ENCODE measurements at places on chromosomes 7 and 10.

DNA sequence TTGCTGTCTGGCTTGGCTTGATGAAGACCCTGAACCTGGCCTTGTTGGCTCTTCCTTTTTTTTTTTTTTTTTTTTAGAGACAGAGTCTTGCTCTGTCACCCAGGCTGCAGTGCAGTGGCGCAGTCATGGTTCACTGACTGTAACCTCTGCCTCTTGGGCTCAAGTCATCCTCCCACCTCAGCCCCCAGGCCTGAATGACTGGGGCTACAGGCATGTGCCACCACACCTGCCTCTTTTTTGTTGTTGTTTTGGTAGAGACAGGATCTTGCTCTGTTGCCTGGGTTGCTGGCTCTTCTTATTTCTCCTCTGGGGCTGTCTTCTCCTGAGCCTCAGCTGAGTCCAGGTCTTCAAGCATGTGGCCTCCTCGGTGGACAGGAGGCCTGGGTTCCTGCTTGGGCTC lies 44.7 kb downstream of the PRF1 start:
- no peak for DNase-seq

DNA sequence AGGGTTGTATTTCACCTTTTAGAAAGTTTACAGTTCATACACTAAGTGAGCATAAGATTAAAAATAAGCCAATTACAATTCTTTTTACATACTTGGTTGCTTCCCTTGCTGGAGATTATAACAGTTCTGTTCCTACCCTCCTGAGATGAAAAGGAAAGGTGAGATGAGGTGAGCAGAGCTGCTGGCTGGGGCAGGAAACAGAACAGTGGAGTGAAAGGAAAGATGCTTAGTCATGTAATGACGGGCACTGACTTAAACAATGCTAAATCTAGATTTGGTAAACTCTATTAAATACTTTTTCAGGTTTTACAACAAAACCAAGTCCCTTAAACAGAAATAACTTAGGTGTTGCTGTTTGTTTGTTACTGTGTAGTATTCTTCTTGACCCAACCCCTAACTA lies 19.9 kb upstream of the ZEB1 start:
- DNase-seq = peak; percentile 63

DNA sequence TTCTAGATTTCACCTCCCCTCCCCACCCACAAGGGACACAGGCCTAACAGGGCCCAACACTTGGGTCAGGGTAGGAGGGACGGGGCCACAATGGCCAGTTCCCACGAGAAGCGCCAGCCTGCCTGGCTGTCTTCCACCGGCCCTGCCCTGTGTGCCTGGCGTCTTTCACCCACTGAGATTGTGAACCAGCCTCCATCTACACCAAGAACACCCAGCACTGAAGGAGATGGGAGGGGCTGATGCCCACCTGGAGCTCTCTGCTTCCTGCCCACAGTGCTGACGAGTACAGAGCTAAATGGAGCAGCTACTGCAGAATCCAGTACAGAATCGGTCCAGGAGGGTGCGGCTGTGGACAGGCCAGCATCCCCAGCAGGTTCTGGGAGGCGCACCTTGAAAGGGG lies 2.4 kb upstream of the ASIC3 start:
- DNase-seq = no peak

GRCh38 chr7:133910761-133911160 lies 216.4 kb upstream of the LRGUK start:
- no peak for DNase-seq

DNA sequence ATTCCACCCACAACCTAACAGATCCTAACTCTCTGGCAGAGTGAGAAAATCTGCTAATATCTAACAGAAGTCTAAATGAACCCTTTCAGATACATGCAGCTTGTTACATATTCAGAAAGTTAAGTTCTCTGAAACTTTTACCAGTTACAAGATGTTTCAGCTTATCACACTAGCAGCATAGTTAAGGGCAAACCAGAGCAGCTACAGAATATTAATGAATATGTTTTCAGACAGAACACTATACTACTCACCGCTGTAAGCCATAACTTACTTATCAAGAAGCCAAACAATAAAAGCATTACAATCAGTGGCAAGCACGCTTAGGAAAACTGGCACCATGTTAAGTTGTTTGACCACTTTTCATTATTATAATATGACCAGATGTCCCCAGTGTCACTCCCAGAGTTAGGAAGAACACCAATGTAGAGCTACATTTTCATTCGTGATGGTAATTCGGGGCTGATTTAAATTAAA lies 2.7 kb downstream of the ITGB1 start:
- DNase-seq = peak; percentile 35

DNA sequence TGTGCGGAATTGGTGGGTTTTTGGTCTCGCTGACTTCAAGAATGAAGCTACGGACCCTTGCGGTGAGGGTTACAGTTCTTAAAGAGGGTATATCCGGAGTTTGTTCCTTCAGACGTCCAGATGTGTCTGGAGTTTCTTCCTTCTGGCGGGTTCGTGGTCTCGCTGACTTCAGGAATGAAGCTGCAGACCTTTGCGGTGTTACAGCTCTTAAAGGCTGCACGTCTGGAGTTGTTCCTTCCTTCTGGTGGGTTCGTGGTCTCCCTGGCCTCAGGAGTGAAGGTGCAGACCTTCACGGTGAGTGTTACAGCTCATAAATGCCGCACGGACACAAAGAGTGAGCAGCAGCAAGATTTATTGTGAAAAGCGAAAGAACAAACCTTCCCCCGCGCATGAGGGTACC lies 670.7 kb downstream of the CNTNAP2 start:
- DNase-seq = no peak

GRCh38 chr10:49621561-49621960 lies 7.7 kb downstream of the CHAT start:
- DNase-seq = no peak

DNA sequence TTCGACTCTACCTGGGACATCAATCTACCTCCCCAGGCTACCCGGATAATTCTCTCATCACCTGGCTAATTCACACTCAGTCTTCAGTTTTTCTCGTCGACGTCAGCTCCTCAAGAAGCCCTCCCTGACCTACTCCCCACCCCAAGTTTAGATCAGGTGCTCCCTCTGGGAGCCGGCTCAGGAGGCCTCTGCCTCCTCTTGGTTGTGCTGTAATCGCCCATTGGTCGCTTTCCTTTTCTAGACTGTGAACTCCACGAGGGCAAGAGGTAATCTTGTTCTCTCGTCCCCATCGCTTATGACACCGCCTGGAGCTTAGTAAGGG lies 461 bp upstream of the WIPF3 start:
- no peak for DNase-seq

- no peak for DNase-seq
These were observed 227.4 kb downstream of the RAB11FIP2 start for GRCh38 chr10:117819304-117819703.

- DNase-seq = no peak
These were observed 4.6 kb upstream of the CFAP46 start for GRCh38 chr10:132946806-132947546.

DNA sequence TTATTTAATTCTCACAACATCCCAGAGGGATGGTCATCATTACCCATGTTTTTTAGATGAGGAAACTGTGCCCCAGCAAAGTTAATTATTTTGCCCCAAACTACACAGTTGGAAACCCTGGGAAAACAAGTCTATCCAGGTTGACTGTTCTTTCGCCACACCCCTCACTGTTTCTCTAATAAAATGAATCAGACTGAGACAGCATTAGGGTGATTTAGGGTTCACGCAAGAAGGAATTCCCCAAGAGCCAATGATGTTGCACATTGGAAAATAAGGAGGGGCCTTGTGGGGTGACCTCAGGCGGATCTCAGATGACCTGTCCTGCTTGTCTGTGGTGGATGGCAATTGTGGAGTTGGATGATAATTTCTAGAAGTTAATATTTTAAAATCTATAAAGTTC lies 135.7 kb upstream of the TBX20 start:
- no peak for DNase-seq

DNA sequence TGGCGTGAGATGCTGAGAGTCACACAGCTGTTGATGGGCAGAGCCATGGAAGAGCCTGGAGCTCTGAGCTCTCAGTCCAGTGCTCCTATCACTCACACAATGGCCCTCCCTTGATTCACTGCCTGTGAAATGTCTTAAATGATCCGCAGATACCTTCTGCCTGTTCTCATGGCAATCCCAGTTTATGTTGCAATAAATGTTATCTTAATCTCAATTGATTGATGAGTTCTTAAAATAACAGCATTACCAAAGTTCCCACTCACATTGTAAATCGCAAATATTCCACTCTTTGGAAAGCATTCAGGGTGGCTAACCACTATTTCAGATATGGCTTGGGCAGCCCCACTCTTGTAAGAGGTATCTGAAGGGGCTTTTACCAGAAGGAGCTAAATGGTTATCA lies 865.5 kb downstream of the LRMDA start:
- DNase-seq = no peak

GRCh38 chr10:80579849-80580637 lies 42.3 kb downstream of the SH2D4B start:
- DNase-seq = no peak

- DNase-seq = no peak
These were observed 223.9 kb downstream of the C7orf25 start for GRCh38 chr7:42688056-42688371.

DNA sequence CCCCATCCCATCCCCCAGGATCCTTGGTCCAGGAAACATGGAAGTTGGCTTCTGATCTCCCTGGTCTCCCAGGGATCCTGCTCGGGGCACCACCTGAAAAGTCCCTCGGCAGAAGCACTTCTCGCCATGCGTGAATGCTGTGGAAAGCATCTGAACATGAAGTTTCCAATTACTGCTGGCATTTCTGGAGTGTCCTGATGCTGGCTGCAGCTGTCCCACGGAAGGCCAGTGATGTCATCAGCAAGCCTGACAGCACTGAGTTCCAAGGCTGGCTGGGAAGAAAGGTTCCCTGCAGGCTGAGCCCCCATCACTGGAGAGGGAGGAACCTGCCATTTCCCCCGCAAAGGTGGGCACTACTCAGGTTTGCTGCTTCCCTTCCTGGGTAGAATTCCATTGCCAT lies 71.4 kb downstream of the KCNMA1 start:
- DNase-seq = no peak

GRCh38 chr10:94439275-94439861 lies 37.0 kb downstream of the TBC1D12 start:
- DNase-seq = peak; percentile 29

DNA sequence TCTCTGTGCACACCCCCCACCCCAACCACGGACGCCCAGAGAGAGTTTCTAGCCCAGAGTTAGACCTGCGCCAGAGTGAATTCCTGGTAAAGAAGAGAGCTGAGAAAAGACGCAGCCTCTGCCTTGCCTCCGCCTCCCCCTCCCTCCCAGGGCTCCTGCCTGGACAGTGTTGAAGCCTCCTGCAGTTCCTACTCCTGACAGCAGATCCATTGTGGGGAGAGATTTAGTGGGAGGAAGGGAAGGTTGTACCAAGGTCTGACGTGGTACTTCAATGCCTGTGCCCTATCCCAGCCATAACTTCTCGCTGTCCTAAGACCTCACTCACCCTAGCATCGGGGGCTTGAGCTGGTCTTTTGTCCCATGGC lies 952 bp downstream of the SRRM3 start:
- no peak for DNase-seq

DNA sequence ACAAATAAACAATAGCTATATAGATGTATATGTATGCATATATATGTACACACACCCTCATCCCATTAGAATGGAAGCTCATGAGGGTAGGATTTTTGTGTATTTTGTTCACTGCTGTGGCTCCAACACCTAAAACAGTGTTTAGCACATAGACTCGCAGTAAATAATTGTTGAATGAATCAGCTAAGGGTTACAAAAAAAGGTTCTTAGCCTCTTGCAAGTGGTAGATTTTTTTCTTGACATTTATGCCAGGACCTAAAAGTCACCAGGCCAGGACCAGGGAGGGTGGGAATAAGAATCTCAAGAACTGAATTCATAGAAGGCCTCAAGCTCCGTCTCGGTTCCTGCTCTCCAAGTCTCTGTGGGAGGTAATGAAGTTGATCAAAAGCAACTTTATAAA lies 82.5 kb upstream of the CAPZA2 start:
- DNase-seq = no peak

DNA sequence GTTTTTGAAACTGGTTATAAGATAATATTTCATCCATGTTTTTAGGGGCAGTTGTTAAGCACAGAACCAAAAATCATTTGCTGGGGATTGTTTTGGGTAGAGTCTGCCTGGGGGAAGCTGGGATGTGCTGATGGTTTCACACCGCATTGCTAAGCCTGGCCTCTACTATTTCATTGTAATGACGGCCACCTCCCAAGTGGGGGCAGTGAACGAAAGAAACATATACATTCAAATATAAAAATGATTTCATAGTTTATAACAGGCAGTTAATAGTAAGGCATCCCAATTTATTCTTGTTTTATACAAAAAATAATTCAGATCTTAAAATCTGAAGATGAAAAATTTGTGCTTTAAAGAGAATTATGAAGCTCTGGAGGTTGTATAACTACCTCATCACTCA lies 750.8 kb downstream of the REEP3 start:
- no peak for DNase-seq

- DNase-seq = no peak
These were observed 680.2 kb downstream of the PCDH15 start for GRCh38 chr10:54120806-54121205.

DNA sequence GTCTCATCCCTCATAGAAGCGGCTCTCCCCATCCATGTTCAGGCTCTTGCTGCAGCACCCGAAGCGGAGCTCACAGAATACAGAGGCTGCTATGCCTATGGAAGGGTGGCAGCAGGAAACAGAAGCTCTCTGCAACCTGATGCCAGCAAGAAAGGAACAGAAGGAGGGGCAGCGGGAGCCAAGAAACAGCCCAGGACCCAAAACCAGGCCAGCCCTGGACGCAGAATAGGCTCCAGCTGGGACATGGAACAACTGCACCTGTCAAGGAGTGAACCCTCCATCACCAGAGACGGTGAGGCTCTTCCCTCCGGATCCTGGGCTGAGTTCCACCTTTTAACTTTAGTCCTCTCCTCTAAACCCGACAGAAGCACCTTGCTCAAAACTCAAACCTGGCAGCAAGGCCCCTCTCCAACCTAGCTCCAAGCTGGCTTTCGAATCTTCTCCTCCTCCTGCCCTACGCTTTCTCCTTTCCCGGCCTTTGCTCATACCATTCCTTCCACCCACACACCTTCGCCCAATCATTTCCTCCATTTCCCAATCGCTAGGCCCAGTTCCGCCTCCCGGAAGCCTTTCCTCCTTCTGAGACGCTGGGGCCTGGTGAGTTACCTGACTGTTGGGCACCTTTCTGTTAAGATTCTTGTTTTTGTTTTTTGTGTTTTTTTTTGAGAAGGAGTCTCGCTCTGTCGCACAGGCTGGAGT lies 122.8 kb upstream of the ZNF92 start:
- DNase-seq = no peak

GRCh38 chr7:111730476-111731300 lies 168.4 kb upstream of the IMMP2L start:
- DNase-seq = peak; percentile 22

DNA sequence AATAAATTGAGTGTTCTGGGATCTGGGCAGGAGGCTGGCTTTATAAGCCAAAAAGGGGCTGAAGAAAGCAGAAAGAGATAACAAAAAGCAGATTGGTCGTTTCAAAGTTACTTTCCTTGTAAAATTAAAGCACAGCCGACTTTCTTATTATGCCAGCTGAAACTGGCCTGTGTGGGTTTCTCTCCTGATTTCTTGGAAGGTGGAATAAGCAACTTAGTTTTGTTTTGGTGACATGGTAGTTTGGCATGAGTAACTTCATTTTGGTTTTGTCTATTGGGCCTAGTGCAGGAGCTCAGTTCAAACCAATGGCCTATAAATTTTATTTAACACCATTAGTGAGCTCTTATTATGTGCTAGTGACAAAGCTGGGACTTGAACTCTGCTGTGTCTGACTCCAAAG lies 13.2 kb upstream of the DNAJC12 start:
- DNase-seq = no peak
